KBM-7 (cell line): ENCODE measurements at places on chromosomes 6 and 20.

GRCh38 chr6:17725083-17725482, 18.4 kb upstream of the NUP153 start:
- DNase-seq: peak; percentile 91

- no peak for DNase-seq
Measured at GRCh38 chr6:168093071-168093505, 14.1 kb upstream of the FRMD1 start.

DNA sequence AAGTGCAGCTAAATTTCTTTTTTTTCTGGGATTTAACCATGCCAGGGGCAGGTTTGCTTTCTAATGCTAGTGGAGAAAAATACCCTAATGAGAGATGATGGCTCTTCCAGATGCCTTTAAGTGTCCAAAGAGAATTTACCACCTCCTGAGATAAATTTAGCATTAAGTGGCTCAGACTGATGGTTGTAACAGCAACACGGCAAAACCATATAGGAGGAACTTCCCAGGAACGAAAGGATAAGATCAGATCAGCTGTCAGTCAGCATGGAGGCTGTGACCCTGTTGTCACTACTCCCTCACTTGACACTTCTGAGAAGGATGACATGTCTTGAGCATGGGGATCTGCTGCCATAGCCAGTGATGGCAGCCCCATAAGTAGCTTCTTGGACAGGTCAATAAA, 860.0 kb downstream of the QKI start:
- no peak for DNase-seq

DNA sequence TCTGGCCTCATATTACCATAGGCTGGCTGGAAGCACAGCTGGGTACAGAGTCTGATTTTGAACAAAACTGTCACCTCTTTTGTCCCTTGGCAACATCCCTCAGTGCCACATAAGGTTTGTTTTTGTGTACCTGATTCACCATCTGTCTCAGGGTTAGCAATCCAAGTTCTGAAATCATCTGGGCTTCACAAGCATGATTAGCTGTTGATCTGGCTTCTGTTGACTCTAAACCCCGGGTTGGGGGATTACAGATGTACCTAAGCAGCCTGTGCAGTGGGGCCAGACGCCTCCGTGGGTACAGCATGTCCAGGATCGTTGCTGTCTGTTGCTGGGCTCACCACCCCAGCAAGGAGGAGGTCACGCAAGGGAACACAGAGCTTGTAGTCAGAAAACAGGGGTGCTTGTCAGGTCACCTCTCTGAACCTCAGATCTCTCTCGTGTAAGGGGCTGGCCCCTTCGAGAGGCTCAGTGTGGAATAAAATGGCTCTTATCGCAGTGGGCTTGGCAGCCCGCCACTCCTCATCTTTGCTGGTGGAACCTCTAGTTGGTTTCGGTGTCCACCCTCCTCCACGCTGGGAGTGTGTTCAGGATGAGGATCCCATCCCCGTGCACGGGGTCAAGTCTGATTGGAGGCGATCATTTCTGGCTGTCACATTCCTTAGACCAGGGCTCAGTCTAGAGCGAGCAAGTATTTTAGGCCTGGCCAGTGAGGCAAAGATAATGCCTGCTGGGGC, 39.2 kb upstream of the ZNF831 start:
- no peak for DNase-seq

DNA sequence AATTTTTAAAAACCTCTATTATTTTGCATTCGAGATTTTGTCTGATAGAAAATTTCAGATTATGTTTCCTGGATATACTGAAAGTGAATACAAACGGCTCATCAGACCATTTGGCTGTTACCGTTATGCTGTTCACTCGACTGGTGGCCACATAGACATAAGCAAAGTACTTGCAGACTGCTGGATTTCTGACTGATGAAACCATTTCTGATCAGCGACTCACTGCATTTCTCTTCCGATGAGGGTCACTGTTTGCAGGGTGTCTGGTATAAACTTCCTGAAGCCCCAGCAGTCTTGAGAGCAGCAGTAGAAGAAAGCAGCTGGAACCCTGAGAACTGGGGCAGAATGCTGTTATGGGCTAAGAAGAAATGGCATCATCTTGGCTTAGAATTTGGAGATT, 17.7 kb downstream of the SNX9 start:
- no peak for DNase-seq

DNA sequence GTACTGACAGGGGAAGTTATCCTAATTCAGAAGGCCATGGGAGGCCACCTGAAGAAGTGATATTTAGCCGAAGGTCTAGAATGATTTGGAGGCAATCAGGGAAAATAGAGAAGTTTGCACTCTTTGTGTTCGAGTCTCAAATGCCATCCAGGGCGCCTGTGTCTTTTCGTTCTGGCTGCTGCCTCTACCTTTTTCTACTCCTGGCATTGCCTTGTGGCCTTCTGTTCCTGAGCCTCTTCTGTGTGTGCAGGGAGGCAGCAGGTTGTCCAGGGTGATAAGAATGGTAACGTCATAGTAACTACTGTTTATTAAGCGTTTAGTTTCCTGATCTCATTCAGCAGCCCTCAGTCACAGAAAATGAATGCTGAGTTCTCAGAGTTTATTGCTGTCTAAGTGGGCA, 252.1 kb downstream of the FARS2 start:
- DNase-seq: no peak

GRCh38 chr6:111920578-111920977, 47.3 kb upstream of the FYN start:
- no peak for DNase-seq

DNA sequence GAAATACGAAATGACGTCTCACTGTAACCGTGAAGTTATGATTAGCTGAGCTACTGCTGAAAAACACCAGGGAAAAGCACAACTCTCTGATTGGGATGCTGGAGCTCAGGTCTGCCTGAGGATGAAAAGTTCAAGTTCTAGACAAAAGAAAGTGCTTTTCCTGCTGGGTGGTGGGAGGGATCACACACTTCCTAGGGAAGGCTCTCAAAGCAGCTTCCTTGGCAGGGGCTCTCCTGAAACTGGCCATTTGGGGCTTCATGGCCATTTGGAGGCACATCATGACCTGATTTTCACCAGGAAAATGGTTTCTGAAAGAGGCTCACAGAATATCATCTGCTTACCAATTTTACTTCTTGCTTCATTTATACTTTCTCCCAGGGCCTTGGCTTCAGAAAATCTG, 97.1 kb upstream of the KCNK16 start:
- no peak for DNase-seq

DNA sequence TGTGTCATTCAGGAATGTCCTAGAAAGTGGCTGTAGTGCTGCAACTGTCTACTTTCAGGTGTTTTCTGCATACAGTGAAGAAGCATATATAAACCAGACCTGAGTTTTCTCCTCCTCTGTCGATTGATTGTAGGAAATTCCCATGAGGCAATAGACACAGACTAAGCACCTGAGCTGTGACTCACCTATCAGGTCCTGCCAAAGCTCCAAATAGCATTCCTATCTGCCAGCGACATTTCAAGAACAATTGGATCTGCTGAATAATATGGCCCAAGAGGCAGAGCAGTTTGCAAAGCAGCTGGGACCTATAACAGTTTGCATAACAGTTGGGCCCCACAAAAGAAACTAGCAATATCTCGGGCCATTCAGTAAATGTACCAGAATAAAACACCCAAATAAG, 360.4 kb downstream of the HAO1 start:
- DNase-seq: no peak

- DNase-seq: no peak
Measured at GRCh38 chr6:133834472-133835170, 54.3 kb upstream of the TCF21 start.

DNA sequence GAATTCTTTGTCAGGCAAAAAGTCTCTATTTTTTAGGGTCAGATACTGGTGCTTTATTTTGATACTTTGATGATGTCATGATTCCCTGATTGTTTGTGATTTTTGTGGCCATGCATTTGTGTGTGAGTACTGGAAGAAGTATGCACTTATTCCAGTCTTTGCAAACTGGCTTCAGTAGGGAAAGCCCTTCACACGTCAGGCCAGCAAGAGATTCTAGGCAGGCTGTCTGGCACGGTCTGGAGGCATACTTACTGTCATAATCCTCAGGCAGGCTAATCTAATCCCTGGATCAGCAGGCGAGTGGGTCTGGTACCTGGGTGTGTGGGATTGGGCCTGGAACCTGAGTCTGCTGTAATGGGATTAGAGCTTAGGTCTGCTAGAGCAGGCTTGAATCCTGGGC, 391.8 kb upstream of the MMS22L start:
- DNase-seq: no peak

DNA sequence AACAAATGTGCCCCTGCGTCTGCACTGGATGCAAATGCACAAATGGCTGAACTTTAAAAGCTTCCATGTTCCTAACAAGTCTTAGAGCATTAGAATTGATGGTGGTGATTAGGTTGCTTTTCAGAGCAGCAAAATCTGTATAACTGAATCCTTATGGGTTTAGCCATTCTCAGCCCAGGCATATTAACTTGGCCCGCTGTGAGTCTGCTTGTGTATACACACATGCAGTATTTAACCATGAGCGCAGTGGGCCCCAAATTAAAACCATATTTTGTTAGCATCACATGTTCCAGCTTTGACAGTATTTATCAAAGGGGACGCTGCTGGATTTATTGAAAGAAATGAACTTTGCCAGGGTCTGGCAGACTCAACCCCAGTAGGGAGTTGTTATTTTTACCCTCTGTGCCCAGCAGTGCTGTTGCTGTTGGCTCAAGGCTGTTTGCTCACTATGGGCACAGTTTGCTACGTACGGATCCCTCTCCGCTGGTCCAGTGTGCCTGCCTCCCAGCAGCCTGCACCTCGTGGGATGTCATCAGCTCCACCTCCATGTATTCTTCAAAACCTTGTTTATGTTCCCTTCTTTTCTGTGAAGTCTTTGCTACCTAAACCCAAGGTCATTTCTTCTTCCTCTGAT, 144.7 kb downstream of the QRSL1 start:
- DNase-seq: no peak

GRCh38 chr6:139979021-139979725, 604.7 kb upstream of the CITED2 start:
- no peak for DNase-seq

DNA sequence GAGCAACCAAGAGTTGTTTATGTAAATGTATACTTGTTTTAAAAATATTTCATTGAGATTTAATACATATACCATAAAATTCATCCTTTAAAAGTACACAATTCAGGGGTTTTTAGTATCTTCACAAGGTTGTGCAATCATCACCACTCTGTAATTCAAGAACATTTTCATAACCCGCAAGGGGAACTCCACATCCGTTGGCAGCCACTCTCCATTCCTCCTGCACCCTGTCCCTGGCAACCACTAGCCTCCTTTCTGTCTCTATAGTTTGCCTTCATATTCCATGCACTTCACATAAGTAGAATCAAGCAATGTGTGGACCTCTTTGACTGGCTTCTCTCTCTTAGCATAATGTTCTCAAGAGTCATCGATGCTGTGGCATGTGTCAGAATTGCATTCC, 104.2 kb upstream of the PDE10A start:
- DNase-seq: no peak

- no peak for DNase-seq
Measured at GRCh38 chr6:150813993-150814359, 51.5 kb upstream of the MTHFD1L start.

GRCh38 chr20:16209357-16209756, 363.9 kb downstream of the KIF16B start:
- no peak for DNase-seq

DNA sequence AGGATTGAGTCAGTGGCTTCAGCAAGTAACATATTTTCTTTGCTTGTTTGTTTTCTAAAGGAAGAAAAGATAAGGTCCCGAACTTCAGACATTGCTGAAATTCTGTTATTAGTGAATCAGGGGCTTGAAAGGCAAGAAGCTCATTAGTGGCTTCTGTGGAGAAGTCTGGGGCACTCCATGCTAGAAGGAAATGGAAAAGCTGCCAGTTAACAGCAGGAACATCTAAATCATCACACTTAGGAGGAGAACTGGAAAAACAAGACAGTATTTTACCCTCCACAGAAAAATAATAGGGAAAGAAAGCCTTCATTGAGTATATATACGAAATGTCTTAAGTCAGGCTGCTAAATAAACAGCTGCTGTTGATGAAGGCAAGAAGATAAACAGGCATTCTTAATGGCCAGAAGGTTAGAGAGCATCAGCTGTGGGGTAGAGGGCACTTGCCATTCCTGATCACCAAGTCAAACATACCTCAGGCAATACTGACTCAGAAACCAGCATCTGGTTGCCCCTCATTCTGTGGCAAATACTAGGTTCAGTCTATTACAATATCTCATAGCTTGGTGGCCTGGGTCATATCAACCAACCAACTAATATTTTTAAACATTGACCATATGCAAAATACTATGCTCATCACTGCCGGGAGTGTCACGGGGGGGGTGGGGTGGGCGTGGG, 143.2 kb upstream of the TENT5A start:
- no peak for DNase-seq

DNA sequence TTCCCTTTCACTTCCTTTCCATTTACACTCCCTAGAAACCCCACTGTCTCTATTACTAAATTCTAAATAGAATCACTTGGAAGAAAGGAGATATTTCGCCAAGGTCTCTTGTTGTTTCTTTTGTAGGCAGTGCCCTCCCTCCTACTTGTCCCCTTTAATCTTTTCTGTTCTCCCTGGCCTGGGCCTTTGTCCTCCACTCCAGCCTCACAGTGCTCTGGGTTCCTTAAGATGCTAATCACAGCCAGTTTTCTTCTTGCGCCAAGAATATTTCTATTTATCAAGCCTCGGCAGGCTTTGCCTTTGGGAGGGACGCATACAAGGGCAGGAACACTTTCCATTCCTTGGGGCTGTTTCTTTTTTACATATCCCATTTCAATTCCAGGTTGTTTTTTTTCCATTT, 520.6 kb upstream of the CHD6 start:
- DNase-seq: no peak

- no peak for DNase-seq
Measured at GRCh38 chr20:3896302-3896701, 7.1 kb downstream of the PANK2 start.

- peak; percentile 51 for DNase-seq
Measured at GRCh38 chr6:135233686-135234491, 52.8 kb downstream of the MYB start.

DNA sequence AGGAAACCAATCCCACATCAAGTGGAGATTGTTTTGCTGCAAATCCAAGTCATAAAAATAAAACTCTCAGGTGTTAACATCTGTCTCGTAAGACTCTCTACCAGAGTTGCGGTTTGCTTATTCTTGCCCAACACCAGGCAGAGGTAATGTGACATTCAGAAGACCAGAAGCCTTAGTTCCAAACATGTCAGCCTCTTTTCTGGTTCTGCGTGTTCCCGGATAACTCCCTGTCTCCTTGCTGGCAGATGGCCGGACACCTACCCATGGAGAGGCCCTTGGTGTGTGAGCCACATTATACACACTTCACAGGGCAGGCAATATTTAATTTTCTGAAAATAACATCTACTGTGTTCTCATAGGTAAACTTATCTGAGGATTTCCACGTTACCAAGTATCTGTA, 73.4 kb downstream of the GMPR start:
- no peak for DNase-seq
